ENCODE measurements at places on chromosomes 4 and X.

GRCh38 chr4:17092736-17093437, 194.4 kb upstream of the LDB2 start:
- no peak for DNase-seq

DNA sequence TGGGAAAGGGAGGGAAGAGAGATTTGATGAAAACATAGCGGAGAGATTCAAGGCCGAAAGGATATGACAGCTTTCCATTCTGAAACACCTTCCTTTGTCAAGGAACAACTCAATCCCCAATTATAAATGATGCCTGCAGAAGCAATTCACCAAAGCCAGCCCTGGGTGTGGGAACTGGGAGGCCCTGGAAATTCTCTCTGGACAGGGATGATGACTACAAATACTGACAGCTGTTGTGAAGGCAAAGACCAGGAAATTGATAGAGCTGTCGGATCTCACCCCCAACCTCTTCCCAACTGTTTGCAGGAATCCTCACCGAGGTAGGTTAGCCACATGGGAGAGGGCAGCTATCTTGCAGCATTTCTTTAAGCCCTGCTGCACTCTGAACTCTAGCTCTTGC, 54.3 kb downstream of the CCDC149 start:
- DNase-seq, result no peak

DNA sequence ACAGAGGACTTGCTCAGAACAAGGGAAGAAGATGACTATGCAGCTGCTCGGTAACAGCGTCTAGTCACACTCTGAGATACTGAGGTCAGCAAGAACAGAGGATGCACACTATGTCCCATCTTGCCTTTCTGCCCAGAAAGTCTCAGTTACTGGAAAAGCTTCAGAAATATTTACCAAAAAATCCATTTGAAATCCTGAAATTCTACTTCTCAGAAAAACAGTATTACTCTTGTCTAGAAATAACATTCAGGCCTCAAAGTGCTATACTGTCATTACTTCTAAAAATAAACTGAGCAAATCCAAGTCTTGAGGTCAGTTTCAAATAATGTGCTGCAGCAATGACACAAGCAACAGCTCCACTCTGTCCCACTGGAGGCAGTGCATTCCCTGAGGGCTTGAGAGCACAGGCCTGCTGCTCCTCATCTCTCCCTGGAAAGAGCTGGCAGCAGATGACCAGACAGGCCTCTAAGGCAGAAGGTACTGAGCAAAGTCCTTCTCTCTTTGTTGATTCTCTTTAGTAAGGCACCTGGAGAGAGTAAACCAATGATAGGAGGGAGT, 76.9 kb downstream of the CAMK2D start:
- DNase-seq, result no peak

GRCh38 chr4:21117541-21118180, 417.4 kb downstream of the PACRGL start:
- no peak for DNase-seq

DNA sequence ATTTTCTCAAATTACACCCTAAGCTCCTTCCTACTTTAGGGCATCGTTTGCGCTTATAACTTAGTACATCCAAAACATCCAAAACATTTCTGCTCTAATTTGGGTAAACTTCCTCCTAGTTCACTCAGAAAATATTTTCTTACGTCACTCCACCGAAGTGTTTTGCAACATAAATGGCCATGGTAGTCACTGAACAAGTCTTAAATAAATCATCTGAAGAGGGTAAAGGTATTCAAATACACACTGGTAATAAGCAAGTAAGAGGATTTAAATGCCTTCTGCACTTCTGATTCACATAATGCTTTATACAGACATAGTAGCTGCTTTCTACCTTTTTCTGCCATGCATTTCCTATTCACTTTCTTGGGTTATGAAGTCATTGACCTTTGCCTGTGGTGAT, 991.9 kb downstream of the NLGN4X start:
- DNase-seq, result no peak

DNA sequence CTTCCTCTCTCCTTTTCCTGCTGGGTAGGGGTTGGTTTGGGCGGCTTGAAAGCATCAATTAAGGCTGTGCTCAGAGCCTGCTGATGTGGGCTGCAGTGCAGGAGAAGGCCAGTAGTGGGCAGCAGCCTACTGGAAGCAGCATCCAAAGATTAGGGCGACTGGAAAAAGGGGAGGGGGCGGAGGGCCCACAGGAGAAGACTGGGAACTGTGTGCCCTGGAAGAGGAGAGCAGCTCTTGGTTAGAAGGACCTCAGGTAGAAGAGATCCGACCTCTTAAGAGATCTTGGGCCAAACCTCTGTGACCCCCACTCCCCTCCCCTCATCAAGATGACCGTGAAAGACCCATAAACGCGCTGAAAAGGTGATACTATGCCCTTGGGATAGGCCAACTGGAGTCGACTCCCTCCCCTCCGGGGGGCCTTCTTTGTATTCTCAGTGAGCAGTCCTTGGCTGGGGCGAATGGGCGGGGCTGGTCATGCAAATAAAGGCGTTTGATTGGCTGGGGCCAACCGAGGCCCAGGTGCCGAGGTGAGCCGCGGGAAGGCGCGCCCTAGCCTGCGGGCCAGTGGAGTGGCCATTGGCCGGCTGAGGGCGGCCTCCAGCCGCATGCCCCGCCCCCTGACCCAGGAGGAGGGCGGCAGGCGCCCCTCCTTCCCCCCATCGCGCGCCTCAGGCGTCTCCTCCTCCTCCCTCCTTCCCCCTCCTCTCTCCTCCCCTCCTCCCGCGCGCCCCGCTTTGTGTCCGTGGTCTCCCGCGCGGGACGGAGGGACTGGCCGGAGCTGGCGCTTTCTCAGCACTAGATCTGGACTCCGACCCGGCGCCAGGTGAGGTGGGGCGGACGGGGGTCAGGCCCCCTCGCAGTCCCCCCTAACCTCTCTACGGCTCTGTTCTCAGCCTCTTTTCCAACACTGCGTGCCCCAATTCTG, 10.1 kb downstream of the DLG3 start:
- DNase-seq, result no peak

- no peak for DNase-seq
Observed at GRCh38 chrX:67731061-67731460, 187.2 kb downstream of the AR start.
